Activated T-cell treated with anti-CD3 and anti-CD28 coated beads, Interleukin-2, amount 50 U/mL, for 48 hours (primary cell): ENCODE measurements at places on chromosomes 6 and 20.

- no peak for DNase-seq
These were observed 231.8 kb upstream of the QKI start for GRCh38 chr6:163182696-163183095.

DNA sequence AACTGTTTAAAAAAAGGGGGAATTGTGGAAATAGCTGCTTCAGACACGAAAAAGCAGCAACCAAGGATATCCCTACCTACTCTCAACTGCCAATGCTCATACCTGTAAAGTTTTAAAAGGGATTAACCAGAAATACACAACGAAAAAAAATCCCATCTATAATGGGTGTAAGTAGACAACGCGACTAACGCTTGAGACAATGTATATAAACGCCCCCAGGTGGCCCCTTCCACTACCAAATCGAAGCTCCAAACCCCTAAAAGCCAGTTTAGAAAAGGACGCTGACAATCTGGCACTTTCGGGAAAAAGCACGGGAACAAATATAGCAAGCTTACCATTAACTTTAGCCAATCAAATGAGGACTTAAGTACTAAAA lies 94.5 kb upstream of the BTN3A2 start:
- DNase-seq: peak; percentile 48

GRCh38 chr20:48230216-48230615 lies 444.9 kb upstream of the SULF2 start:
- no peak for DNase-seq

DNA sequence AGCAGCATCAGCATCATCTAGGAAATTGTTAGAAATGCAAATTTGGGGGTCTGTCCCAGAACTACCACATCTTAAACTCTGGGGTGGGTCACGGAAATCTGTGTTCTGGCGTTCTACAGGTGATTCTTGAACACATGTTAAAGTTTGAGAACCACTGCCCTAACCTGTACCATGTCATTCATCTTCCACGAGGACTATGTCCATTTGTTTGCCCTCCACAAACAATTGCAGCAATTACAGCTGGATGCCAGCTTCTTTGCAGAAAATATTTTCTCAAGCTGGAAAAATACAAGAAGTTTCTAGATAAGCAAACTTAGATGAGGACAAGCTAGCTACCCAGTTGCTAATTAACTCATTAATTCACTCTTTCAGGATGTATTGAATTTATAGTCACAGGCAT lies 54.1 kb downstream of the MAFB start:
- no peak for DNase-seq

DNA sequence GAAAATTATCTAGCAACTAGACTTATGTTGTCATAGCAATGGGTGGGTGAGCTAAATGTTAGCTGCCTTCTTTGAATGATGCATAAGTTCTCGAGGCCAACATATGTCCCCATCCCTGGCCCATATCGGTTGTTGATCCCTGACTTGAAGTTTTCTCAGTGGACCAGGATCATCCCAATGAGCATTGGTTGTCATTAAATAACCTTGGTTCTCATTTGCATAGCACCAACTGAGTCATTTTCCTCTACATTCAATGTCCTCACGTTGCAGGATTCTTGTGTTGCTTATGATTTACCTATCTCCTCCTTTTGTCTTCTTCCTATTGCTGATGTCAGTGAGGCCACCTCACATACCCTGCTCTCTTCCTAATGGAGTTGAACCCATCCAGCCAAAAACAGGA lies 12.1 kb upstream of the AHCY start:
- no peak for DNase-seq

GRCh38 chr6:6724539-6725467 lies 136.3 kb downstream of the LY86 start:
- peak; percentile 67 for DNase-seq

DNA sequence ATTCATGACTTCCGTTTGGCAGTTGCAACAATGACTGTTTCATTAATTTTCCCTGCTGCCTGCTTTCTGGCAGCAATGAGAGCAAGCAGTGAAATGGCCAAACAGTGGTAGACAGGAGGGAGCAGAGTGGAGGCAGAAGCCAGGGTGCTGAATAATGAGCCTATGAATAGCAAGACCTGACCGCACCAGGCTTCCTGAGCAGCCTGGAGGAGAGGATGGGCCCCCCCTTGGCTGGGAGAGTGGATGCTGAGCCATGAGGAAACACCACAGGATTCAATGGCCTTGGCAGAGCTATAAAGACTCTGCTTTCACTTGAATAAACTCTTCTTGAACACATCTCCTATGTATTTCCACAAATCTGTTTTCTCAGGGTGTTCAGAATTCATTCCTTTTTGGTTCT lies 68.1 kb upstream of the SNRPB2 start:
- no peak for DNase-seq

DNA sequence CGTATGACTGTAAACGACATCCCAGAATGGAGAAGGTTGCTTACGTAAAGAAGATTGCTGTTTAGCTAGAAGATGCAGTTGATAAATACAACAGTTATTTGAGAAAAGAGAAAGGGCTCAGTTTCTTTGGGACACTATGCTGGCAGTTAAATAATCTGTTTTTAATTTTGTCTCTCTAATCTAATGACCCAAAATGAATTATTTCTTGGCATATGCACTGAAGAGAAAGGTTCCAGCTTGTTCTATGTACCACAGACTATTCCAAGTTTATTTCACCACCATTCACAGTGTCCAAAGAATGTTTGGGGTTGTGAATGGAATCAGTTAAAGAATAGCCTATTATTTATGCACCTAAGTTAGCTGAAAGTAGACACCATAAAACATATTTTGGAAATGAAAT lies 449.9 kb downstream of the RNF144B start:
- no peak for DNase-seq

DNA sequence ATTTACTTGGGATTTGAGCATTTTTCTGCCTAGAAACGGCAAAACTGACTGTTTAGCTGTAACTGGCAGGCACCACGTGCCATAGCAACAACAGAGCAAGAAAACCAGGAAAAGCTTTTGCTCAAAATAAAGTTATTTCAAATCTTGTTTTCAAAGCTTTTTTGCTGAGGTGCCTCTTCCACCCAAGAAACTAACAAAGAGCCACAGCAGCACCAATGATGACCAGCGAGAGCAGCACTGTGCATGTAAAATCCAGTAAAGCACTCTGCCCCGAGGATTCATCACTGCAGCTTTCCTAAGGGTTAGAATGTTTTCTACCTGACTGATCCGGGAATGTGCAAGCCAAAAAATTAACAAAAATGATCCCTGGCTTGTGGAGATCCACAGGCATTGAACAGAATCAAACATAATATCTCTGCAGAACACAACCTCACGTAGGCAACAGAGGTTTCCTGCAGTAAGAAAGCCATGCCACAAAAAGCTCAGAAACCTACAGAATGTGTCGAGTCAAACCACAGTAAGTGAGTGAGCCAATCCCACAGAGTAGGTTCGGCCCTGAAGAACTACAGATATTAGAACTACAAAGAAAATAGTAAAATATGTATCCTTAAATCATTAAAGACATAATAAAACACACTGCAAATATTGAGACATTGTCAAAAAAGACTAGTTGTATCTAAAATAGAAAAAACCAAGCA lies 7.4 kb upstream of the ULBP3 start:
- DNase-seq: no peak

GRCh38 chr6:123352279-123352678 lies 284.5 kb downstream of the TRDN start:
- DNase-seq: no peak

- DNase-seq: no peak
These were observed 66.6 kb downstream of the PPP1R14C start for GRCh38 chr6:150209415-150209814.

GRCh38 chr6:170022291-170022722 lies 268.6 kb downstream of the DLL1 start:
- DNase-seq: no peak

GRCh38 chr6:142627474-142627873 lies 317.5 kb downstream of the HIVEP2 start:
- no peak for DNase-seq

GRCh38 chr6:3755637-3756545 lies 4.4 kb upstream of the PXDC1 start:
- DNase-seq: no peak

DNA sequence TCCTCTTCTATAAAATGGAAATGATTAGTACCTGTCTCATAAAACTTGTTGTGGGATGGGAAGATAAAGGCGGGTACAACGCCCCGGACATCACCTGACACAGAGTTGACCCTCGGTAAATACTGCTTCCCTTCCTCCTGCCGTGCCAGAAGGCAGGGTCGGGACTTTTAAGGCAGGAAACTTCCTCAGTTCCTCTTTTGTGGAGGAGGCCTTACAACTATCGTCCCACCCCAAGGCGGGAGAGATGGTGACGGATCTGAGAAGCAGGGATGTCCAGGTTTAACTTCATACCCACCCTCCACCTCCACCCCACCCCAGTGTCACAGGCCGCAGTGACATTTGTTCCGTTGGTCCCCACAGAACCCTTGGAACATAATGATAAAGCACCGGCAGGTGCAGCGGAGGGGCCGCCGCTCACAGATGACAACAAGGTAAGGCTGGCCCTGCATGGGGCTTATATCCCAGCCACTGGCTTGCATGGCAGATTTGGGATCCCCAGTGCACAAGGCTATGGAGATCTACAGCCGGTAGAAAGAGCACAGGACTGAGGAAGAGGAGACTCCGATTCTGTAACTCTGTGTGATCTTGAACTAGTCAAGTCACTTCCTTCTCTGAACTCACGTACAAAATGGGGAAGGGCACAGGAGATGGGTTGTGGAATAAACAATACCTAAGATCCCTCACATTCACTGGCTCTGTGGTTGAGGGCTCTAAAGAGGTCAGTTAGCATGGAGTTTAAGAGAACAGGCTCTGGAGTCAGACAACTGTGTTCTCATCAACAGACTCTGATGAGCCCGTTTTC lies 764 bp downstream of the DNTTIP1 start:
- no peak for DNase-seq

GRCh38 chr20:44993343-44993742 lies 27.0 kb downstream of the STK4 start:
- no peak for DNase-seq

GRCh38 chr6:136249336-136249735 lies 775 bp downstream of the MTFR2 start:
- peak; percentile 32 for DNase-seq

GRCh38 chr6:3228771-3229565 lies 1.5 kb upstream of the TUBB2B start:
- peak; percentile 58 for DNase-seq

DNA sequence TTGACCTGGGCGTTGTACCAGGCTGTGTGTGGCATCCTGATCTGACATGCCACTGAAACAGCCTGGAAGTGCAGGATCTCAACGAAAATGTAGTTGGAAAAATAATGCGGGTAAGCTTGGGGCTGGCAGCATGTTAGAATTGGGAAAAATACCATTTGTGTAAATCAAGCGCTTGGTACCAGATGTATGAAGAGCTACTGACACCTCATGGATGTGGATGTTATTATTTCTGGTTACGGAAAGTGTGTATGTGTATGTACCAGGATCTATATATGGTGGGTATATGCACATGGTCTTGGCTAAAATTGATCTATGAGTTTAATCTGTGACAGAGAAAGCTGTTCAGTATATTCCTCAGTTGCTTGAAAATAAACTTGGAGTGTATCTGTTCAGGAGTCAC lies 22.7 kb downstream of the HIVEP1 start:
- DNase-seq: no peak

DNA sequence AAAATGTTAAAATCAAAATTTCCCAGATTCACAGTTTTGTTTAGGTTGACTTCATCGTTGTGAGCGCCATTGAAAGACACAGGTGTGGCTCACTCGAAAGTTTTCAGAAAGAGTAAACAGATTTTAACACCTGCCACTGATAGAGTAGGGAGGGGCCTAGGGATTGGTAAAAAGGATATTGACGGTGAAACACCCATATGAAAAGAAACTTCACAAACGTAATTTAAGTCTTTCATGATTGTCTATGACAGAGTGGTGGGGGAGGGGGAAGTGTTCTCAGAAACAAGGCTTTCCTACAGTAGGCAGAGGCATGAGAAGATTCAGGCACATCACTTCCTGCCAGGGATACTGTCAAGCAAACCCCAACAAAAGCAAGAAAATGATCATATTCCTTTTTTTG lies 101.4 kb downstream of the PERP start:
- no peak for DNase-seq

- no peak for DNase-seq
These were observed 10.5 kb downstream of the NCR2 start for GRCh38 chr6:41345901-41346300.

DNA sequence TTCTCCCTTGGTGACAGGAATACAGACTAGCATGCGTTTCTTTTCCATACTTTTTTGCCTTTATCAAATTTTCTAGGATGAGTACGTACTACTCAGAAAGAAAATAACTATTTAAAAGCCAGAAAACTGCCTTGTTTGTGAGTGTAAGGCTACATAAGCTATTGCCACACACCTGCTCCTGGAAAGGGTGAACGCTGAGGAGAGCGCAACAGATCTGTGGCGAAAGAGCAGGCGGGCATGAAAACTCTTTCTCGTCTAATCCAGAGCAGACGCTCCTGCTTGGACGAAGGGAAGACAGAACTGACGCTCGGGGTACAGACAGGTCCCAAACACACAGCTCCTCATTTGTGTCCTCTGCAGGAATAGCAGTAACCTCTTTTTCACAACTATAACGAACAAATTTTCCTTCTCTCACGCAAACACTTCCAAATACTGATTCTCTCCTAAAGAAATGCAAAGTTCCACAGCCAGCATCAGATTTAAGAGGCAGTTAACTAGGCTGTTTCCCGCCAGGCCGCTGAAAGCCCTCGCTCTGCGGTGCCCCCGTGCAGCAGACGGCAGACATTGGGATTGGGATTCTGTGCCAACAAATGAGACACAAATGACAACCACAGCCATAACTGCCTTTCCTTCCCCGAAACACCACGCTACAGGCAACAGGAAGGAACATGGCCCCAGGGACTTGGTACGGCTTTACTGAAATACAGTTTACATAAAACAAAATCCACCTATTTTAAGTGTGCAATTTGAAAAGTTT lies 20.0 kb downstream of the TAF4 start:
- no peak for DNase-seq

DNA sequence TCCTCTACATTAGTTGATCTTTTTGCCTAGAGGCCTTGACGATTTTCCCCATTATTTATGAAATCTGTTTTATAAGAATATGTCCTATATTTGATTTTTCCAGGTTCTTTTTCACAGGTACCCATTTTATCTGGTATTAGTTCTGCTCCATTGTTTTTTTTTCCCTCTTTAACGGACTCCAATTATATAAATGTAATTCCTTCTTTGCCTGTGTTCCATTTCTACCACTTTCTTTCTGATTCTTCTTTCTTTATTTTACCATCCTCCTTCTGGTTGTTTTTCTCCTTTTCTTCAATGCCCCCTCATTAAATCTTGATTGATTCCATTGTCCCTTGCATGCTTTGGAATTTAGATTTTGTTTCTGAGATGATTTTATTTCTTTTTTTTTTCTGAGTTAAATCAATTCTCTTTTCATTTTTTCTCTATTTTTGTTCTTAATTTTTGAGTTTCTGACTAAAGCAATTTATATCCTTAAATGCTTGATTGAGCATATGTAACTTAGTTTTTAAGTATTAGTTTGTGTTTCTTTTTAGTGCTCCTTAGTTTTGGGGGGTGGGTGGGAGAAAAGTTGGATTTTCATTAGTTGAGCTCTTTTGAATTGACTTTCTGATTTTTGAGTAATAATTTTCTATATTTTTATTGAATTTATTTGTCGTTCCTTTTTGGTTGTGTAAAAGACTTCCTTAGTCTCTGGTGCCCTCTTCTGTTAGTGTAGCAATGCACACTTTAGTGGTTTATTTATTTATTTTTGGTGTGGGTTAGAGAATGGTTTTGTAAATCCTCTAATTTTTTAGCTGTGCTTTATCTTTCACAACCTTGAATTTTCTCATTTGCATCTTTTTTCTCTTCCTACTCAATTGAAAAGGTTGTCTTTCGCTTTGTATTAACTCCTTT lies 140.8 kb downstream of the FARS2 start:
- no peak for DNase-seq

- no peak for DNase-seq
These were observed 628.0 kb upstream of the AGPAT4 start for GRCh38 chr6:161901740-161902426.
